K562 (cell line): ENCODE measurements at places on chromosomes 5 and 9. TPM values are rescaled to one million over a fixed set of nuclear protein-coding genes. Genes with fewer than 3 reads are reported as not detected.

- H3K36me3 ChIP-seq, result no peaks in the 10 kb centered on the region
- H3K4me3 ChIP-seq, result no peak overlapping the region
- DNase-seq, result no peak
- no peaks in the 10 kb centered on the region for H3K4me1 ChIP-seq
- H3K27me3 ChIP-seq, result peaks cover 15% of the 10 kb centered on the region
These were observed 28.5 kb upstream of the PUM3 start for GRCh38 chr9:2872250-2872930.

- no peak overlapping the region for H3K4me3 ChIP-seq
- DNase-seq, result no peak
- peaks cover 70% of the 10 kb centered on the region for H3K36me3 ChIP-seq
- no peaks in the 10 kb centered on the region for H3K27me3 ChIP-seq
These were observed 23.1 kb downstream of the SLC25A25 start for GRCh38 chr9:128091144-128091543.

DNA sequence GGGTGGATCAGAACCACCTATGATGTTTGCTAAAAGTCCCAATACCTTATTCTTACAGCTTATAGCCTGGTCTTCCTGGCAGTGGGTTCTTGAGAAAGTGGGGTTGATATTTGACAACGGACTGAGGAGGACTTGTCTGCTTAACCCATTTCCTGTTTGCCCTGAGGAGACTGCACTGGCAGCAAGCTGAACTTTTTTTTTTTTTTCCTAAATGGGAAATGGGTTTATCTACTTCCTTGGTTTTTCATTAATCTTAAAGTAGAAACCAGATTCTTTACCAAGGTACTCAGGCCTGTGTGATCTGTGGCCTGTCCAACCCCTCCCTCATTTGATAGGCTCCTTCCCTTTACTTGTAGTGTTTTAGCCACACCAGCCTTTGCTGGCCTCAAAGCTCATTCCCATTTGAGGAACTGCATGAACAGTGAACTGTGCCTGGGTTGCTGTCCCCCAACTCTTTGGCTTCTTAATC lies 47.1 kb downstream of the C9orf57 start:
- H3K4me3 ChIP-seq, result no peak overlapping the region
- no peak for DNase-seq
- no peaks in the 10 kb centered on the region for H3K36me3 ChIP-seq
- H3K27me3 ChIP-seq, result no peaks in the 10 kb centered on the region; the same call in 2 of the 3 replicates

DNA sequence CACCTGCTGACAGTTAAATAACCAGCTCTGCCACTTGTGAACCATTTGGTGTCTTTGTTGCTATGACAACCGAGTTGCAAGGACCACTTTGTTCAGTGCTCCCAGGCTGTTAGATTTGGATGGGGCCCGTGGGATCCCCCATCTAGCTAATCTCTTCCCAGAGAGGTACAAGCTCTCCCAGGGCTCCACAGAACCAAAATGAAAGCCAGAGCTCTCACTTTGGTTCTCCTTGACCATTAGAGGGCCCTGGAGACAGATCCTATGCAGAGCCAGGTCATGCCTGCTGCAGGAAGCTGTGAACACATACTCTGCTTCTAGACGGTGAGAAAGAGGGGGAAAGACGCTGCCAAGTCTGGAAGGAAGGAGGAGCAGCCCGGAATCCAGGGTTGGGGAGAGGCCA lies 224.6 kb downstream of the GABBR2 start:
- DNase-seq, result no peak
- H3K4me3 ChIP-seq, result no peak overlapping the region
- H3K36me3 ChIP-seq, result no peaks in the 10 kb centered on the region
- H3K27ac ChIP-seq, result no peak overlapping the region
- H3K27me3 ChIP-seq, result peaks cover 6% of the 10 kb centered on the region; the same call in 1 of the 2 replicates

DNA sequence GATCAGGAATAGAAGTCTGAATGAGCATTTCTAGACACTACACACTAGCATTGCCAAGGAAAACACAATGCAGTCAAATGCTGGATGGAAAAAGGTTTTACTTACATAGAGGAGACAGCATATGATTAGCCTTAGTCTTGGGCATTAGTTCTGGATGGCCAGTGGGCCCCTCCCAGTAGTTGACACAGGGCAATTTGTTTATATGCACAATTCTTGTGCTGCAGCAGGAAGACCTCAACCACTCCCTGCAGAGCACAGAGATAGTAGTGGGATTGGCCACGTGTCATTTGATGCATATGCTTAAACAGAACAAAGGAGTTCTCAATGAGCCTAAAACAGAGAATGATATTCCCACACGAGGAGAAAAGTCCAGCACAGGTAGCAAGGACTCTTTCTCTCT lies 1496.2 kb upstream of the CDH6 start:
- H3K27ac ChIP-seq, result no peak overlapping the region
- no peak overlapping the region for H3K4me3 ChIP-seq
- no peaks in the 10 kb centered on the region for H3K4me1 ChIP-seq
- no peaks in the 10 kb centered on the region for H3K27me3 ChIP-seq
- no peaks in the 10 kb centered on the region for H3K36me3 ChIP-seq

DNA sequence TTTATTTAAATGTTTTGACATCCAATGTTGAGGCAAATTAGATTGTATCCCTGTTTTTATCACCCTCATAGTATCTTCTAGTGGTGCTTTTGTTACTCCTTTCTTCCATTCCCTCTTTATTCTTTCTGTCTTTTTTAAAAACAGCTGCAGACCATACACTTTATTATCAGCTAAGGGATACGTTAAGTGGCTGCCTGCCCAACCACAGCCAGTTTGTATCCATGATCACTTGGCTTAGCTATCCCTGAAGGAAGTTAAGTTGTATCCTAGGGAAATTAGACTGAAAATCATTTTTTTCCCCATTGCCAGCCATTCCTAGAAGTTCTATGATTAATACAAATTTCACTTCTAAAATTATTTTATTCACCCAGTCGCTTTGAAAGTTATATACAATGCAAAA lies 1032.7 kb downstream of the NR2F1-AS1 start:
- DNase-seq, result no peak
- H3K36me3 ChIP-seq, result no peaks in the 10 kb centered on the region
- H3K4me1 ChIP-seq, result no peaks in the 10 kb centered on the region
- H3K27ac ChIP-seq, result no peak overlapping the region
- no peak overlapping the region for H3K4me3 ChIP-seq
- no peaks in the 10 kb centered on the region for H3K27me3 ChIP-seq

DNA sequence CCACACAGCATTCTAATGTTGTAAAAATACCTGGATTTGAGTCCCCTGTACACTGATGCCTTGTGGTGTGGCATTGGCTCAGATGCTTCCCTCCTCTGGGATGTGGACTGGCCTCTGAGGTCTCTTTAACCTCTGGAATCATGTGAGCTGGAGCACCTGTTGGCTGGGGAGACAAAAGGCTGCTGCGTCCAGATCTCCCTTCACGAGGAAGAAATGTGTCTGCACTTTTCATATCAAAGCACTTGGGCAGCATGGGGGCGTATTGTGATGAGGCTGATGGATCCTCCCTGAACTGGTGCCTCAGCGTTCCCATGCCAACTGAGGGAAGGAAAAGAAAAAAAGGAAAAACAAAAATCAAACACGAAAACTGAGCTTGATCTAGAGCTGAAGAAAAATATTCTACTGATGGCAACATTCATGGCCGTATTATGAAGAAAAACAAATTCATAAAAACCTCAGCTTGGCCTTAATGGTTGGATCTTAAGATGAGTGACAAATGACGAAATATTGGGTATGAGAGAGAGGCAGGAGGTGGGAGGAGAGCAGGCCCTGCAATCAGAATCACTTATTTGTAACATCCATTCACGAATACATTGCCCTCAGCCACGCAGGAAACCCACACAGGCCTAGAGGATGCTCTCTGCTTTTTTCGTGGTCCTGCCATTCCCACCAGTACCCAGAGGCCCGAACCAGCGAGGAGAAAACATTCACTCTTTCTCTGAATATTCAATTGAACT lies 26.2 kb downstream of the GRIA1 start:
- H3K27me3 ChIP-seq, result no peaks in the 10 kb centered on the region
- no peaks in the 10 kb centered on the region for H3K36me3 ChIP-seq
- H3K4me3 ChIP-seq, result no peak overlapping the region
- DNase-seq, result no peak
- no peaks in the 10 kb centered on the region for H3K4me1 ChIP-seq
- H3K27ac ChIP-seq, result no peak overlapping the region

GRCh38 chr9:121812159-121812735 lies 160.8 kb downstream of the DAB2IP start:
- peaks cover 73% of the 10 kb centered on the region for H3K27me3 ChIP-seq
- no peaks in the 10 kb centered on the region for H3K36me3 ChIP-seq
- no peaks in the 10 kb centered on the region for H3K4me1 ChIP-seq
- no peak overlapping the region for H3K27ac ChIP-seq
- H3K4me3 ChIP-seq, result no peak overlapping the region
- DNase-seq, result no peak

DNA sequence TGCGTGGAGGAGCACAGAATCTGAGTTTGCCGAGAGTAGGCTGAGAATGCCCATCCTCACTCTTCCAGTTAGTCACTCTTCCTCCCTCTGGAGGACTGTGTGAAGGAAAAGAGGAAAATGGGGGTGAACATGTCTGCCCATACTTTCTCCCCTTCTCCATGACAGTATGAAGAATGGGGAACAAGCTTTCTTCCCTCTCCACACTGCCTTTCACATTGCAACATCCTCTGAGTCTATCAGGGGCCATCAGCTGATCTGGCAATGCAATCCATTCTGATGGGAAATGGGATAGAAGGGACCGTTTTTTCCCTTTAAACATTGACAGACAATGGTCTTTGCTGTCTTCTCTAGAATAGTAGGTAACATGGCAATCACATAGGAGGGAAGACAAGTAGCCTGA lies 56.8 kb downstream of the UGCG start:
- H3K27ac ChIP-seq, result no peak overlapping the region
- no peaks in the 10 kb centered on the region for H3K4me1 ChIP-seq
- no peak overlapping the region for H3K4me3 ChIP-seq
- H3K27me3 ChIP-seq, result no peaks in the 10 kb centered on the region

- H3K36me3 ChIP-seq, result no peaks in the 10 kb centered on the region
- no peak for DNase-seq
- H3K27ac ChIP-seq, result no peak overlapping the region
- no peak overlapping the region for H3K4me3 ChIP-seq
These were observed 75.4 kb downstream of the MRPL36 start for GRCh38 chr5:1723957-1724821.

DNA sequence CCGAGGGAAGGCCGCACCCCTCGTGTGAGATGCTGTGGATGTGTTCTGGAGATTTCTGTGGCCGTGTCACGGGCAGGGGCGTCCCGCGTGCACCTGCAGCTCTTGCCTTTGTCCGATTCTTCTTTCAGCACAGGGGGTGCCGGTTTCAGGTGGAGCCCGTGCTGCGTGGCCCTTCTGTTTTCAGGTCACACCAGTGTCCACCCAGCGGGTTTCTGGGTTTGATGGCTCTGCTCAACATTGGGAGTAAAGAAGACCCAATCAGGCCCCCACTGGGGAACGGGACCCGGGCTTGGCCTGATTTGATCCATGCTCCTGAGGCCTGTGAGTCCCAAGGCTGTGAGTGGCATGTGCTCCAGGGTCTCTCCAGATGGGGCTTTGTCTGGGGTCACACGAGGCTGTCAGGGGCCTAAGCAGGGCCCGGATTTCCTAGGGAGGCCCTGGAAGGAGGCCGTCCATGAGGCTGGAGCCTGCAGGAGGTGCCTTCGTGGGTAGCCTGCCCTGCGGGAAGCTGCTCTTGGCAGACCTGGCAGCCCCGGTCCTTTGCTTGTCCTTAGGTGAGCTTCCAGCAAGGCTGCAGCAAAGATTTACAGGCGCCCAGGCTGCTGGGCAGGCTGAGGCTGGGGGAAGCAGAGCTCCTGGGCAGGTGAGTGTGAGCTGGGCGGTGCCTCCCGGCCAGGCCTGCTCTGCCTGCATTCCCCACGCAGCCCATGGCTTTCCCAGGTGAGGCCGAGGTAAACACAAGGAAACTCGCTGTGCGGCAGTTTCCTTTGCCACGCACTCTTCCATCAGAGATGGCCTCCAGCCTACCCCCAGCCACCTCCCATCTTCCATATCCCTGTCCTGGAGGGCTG lies 12.8 kb downstream of the MRPL36 start:
- no peaks in the 10 kb centered on the region for H3K36me3 ChIP-seq
- no peak overlapping the region for H3K27ac ChIP-seq
- peaks cover 9% of the 10 kb centered on the region for H3K4me1 ChIP-seq
- DNase-seq, result no peak

- no peaks in the 10 kb centered on the region for H3K4me1 ChIP-seq
- H3K27ac ChIP-seq, result no peak overlapping the region
These were observed 102.1 kb upstream of the CEP78 start for GRCh38 chr9:78133751-78134150.

DNA sequence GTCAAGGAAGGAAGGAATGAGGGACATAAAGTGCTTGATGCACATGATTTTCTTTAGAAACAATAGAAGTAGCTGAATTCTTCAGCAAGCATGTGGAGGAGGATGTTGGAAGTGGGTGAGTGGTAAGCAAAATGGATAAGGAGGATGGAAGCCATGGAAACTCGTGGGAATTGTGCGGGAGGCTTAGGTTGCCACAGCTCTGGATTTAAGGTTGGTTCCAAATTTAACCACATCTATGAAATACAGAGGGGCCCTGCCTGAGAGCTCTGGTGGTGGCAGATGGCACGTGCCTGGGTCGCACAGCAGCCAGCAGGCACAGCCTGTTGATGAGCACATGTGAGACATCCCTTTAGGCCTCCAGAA lies 284.7 kb downstream of the SMARCA2 start:
- H3K4me3 ChIP-seq, result no peak overlapping the region
- no peak for DNase-seq
- H3K4me1 ChIP-seq, result no peaks in the 10 kb centered on the region
- no peaks in the 10 kb centered on the region for H3K27me3 ChIP-seq
- no peaks in the 10 kb centered on the region for H3K36me3 ChIP-seq

GRCh38 chr5:33401482-33402390 lies 39.0 kb upstream of the TARS1 start:
- no peaks in the 10 kb centered on the region for H3K4me1 ChIP-seq
- DNase-seq, result no peak
- H3K36me3 ChIP-seq, result no peaks in the 10 kb centered on the region
- H3K4me3 ChIP-seq, result no peak overlapping the region

DNA sequence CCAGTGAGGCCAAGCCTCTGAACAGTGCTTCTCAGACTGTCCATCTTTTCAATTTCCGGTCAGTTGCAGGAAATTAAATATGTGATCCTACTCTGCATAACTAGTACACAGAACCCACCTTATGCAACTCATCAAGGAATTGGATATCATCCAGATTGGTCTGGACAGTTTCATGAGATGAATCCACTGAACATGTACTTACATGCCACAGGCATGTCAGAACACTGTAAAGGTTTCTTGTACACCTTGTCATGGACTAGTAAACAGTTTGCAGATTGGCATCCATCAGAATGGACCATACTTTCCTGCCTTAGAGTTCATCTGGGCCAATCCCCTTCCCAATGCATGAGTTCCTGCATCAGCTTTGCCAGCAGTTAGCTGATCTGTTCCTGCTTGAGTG lies 30.4 kb downstream of the GARNL3 start:
- no peak overlapping the region for H3K27ac ChIP-seq
- H3K36me3 ChIP-seq, result no peaks in the 10 kb centered on the region
- no peak overlapping the region for H3K4me3 ChIP-seq
- H3K4me1 ChIP-seq, result no peaks in the 10 kb centered on the region
- peaks cover 3% of the 10 kb centered on the region; the same call in 2 of the 3 replicates for H3K27me3 ChIP-seq
- DNase-seq, result no peak

Gene MLANA
- not detected in 2 replicates for total RNA-seq

Gene HTR4
- total RNA-seq, result not detected in 2 replicates

Gene HMHB1
- not detected in 2 replicates for total RNA-seq

Gene GRXCR2
- not detected in 2 replicates for total RNA-seq

Gene TEX10
- 43.1 and 44.6 TPM in 2 replicates for total RNA-seq

Gene CHSY3
- total RNA-seq, result not detected in 2 replicates

Gene MARVELD2
- total RNA-seq, result 0.09 and 0.13 TPM in 2 replicates

Gene EGFL7
- total RNA-seq, result 213 and 225 TPM in 2 replicates

Gene ADAMTSL2
- 0.04 TPM in 1 of 2 replicates, not detected in the other for total RNA-seq
